Activated CD4-positive, alpha-beta memory T cell treated with anti-CD3 and anti-CD28 coated beads, Interleukin-2, amount 10 ng/mL, durations not matched to agents 7 days and 5 days (primary cell): ENCODE measurements at places on chromosomes 3 and 15. TPM values are rescaled to one million over a fixed set of nuclear protein-coding genes. Genes with fewer than 3 reads are reported as not detected.

GRCh38 chr3:113231391-113231790 is 20.0 kb downstream of the BOC start:
- no peak for DNase-seq
- H3K4me1 ChIP-seq, result no peaks in the 10 kb centered on the region
- H3K27me3 ChIP-seq, result peaks cover 8% of the 10 kb centered on the region
- H3K36me3 ChIP-seq, result no peaks in the 10 kb centered on the region
- no peak overlapping the region for H3K4me3 ChIP-seq

GRCh38 chr3:145457825-145458552 is 703.0 kb downstream of the PLOD2 start:
- H3K27ac ChIP-seq, result no peak overlapping the region
- no peaks in the 10 kb centered on the region for H3K36me3 ChIP-seq
- no peaks in the 10 kb centered on the region for H3K4me1 ChIP-seq
- DNase-seq, result no peak
- no peak overlapping the region for H3K4me3 ChIP-seq

MORC1 gene
- total RNA-seq, result not detected

SLCO2A1 gene
- total RNA-seq, result not detected
